ENCODE measurements at places on chromosomes 1 and 21.

- DNase-seq, result no peak
Observed at GRCh38 chr1:39321979-39322378, 117.5 kb downstream of the MACF1 start.

DNA sequence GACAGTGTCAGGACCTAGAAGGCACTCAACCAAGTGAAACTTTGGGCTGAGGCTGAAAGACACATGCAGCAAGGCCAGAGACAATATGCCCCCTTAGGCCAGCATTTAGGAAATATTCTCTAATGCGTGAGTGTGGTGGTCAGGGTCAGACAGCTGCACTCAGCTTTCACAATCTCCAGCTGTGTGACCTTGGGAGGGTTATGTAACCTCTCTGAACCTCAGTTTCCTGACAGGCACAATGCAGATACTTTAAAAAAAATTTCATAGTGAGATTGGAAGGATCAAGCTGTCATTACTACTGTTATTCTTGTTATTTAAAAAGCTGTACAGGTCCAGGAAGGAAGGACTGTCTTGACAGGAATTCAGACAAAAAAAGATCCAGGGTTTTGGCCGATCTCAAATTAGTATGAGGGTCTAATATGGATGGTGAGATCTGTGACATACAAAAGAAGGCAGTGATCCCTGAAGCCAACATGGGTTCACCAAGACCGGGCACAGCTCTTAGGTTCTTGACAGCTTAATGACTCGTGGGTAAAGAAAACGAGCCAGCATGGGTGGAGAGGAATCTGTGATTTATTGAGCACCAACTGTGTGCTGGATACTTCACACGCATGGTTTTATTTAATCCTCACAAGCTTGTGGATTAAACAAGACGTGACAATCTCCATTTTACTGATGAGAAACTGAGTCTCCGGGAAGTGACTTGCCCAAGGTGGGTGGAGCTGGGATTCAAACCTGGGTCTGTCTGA, 54.6 kb upstream of the POU3F1 start:
- DNase-seq, result no peak

- DNase-seq, result peak; percentile 42
Observed at GRCh38 chr1:23369335-23370013, at the start of gene ZNF436. Gene ZNF436 (minus strand): TSS chr1:23369836. CDS start chr1:23368005, 1,831 bp downstream.

GRCh38 chr1:5562331-5562730, 429.9 kb downstream of the NPHP4 start:
- no peak for DNase-seq

DNA sequence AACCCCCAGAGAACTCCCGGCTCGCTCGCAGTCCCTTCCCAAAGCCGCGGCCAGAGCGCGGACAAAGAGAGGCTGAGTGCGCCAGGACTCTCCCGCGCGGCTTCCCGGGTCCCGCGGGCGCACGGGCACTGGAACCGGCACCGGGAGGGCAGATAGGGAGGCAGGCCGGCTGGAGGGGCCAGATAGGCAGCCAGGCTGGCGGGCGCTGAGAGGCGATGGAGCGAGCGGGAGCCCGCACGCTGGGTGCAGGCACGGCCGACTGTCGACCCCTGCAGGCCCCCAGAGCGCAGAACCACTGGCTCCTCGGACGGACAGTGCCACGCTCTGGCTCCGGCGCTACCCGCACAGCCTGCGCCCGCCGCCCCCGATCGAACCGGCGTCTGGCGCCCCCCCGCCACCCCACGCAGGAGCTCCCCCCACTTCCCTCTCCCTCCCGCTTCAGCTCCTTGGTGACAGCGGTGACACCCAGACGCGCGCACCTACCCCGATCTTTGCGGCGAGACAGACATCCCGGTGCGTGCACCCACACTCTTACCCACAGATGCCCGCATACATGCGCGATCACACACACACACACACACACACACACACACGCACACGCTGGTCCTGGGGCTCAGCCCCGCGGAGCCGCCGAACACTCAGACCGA, 534 bp downstream of the SLC6A9 start:
- peak; percentile 61 for DNase-seq

- no peak for DNase-seq
Observed at GRCh38 chr21:20258542-20258941, 739.7 kb upstream of the NCAM2 start.

GRCh38 chr1:161192476-161193465, 6.1 kb downstream of the ADAMTS4 start:
- DNase-seq, result peak; percentile 81

DNA sequence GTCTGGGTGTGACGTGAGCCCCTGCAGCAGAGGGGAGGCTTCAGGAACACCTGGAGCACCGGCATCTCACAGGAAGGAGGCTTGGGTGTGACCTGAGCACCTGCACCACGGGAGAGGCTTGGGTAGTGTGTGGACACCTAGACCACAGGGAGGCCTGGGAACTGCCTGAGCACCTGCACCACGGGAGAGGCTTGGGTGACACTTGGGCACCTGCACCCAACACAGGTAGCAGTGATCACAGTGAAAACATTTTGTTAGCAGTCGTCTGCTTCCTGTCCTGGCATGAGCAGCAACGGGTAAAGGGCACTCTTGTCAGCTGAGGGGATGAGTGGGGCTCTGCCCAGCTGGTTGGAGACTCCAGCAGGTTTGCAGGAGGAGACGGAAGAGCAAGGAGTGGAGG, 22.4 kb downstream of the LRRC3 start:
- DNase-seq, result no peak

- DNase-seq, result no peak
Observed at GRCh38 chr1:54741531-54741930, 22.8 kb downstream of the PARS2 start.

GRCh38 chr1:165631342-165632151, 513 bp downstream of the MGST3 start:
- peak; percentile 81 for DNase-seq

DNA sequence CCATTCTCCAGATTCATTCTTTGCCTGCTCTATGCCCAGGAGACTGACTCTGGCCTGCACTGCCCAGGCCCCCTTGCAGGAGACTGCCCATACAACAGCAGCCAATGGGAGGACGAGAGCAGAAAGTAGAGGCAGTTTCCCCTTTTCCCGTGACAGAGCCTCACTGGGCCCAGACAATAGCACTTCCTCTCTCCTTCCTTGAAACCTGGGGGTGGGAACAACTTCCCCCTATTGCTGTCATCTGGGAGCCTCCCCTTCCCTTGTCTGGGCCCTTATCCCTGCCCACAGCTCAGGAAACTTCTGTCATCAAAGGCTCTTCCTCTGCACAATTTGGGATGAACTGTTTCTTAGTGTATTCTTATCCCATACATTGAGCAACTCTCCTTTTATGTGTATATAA, 60.8 kb upstream of the KCNJ15 start:
- peak; percentile 16 for DNase-seq

DNA sequence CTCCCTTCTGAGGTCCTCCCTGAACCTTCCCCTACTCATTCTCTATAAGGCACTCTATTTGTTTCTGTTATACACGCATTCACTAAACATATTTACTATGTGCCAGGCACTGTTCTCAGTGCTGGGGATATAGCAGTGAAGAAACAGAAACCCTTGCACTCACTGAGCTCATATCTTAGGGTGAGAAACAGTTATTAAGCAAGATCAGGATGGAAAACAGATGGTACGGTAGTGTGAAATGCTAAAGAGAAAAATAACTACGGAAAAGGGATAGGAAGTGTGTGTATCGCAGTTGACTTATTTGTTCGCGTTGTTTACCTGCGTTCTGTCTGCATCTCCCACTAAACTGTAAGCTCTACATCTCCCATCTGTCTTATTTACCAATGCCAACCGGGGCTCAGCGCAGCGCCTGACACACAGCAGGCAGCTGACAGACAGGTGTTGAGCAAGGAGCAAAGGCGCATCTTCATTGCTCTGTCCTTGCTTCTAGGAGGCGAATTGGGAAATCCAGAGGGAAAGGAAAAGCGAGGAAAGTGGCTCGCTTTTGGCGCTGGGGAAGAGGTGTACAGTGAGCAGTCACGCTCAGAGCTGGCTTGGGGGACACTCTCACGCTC, 572 bp downstream of the CYB5RL start:
- DNase-seq, result no peak

- no peak for DNase-seq
Observed at GRCh38 chr1:234265861-234266260, 107.4 kb upstream of the COA6 start.

GRCh38 chr1:8482979-8483381, 165.1 kb downstream of the SLC45A1 start:
- peak; percentile 5 for DNase-seq

DNA sequence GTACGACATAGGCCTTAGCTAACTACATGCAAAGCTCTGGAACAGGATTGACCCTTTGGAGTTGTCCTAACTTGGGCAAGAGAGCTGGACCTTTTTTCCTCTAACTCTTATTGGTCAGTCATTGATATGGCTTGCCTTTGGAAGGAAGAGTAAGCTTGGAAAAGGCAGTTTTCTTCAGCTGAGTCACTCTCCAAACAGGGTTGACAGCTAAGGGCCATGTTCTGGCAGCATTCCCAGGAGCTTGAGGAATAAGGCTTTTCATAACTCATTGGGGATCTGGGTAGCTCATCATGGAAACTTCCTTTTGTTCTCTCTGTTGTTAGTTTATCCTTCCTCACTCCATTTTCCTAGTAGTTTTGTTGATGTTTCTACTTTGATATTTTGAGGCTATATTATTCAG, 14.5 kb upstream of the ERRFI1 start:
- DNase-seq, result peak; percentile 56

GRCh38 chr1:29264773-29265389, 28.6 kb downstream of the PTPRU start:
- peak; percentile 29 for DNase-seq

- peak; percentile 75 for DNase-seq
Observed at GRCh38 chr1:207866471-207867135, 44.3 kb downstream of the CD34 start.

GRCh38 chr1:162385280-162385623, 3.7 kb downstream of the C1orf226 start:
- no peak for DNase-seq

GRCh38 chr1:31936278-31936980, 1.7 kb downstream of the PTP4A2 start:
- DNase-seq, result peak; percentile 45

GRCh38 chr21:41217671-41218385, 49.9 kb downstream of the BACE2 start:
- DNase-seq, result no peak

GRCh38 chr1:186775036-186775435, 53.7 kb upstream of the PLA2G4A start:
- no peak for DNase-seq

DNA sequence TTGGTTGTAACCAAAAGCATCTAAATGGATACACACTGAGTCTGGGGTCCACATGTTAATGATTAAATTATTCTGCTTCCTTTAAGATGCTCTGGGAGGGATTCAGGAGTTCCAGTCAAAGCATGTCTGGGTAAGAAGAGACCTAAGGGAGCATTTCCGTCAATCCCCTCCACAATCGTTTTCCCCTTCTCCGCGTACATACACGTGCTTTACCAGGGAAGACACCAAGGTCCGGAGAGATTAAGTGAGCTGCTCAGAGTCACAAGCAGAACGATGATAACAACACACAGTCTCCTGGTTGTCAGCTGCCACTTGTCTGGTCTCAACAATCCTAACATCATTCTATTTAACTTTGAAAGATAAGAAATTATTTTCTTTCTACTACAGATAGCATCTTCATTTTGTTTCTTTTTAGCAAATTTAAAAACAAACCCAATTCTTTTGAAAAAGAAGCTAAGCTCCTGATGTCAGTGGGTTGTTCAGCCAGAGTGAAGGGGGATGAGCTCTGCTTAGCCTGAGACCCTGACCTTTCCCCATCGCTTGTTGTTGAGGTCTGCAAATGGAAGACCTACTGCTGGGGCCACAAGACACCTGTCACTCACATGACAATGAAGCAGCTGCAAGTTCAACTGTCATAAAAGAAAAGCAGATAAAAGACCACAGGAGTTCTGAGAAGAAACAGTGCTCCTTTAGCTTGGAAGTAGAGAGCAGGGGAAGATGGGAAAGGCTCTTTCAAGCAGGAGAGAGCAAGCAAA, 4.5 kb downstream of the PAFAH2 start:
- DNase-seq, result no peak

- no peak for DNase-seq
Observed at GRCh38 chr1:201299968-201300367, 16.7 kb downstream of the PKP1 start.

DNA sequence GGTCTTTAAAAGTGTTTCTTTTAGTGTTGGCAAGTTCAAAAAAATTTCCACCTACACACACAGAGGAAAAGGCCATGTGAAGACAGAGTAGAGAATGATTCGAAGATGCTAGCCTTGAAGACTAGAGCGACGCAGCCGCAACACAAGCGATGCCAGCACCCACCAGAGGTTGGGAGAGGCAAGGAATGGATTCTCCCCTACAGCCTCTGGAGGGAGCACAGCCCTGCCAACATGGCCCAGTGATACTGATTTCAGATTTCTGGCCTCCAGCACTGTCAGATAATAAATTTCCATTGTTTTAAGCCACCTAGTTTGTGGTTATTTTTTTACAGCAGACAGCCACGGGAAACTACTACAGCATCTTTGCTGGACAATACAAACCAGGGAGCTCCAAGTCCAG, 6.9 kb upstream of the ADAR start:
- DNase-seq, result no peak

DNA sequence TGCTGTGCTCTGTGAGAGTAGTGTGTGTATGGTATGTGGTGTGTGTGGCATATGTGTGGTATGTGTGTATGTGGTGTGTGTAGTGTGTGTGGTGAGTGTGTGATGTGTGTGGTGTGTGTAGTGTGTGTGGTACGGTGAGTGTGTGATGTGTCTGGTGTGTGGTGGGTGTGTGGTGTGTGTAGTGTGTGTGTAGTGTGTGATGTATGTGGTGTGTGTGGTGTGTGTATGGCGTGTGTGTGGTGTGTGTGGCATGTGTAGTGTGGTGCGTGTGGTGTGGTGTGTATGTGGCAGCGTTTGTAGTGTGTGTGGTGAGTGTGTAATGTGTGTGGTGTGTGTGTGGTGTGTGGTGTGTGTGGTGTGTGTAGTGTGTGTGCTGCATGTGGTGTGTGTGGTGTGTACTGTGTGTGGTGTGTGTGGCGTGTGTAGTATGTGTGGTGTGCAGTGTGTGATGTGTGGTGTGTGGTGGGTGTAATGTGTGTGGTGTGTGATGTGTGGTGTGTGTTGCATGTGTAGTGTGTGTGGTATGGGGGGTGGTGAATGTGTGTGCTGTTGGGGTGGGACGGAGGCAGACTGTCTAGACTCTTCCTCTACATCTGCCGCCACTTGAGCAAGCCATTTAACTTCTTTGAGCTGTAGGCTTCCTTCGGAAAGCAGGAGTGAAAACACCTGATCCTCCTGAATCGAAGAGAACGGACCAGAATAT, 33.5 kb downstream of the GPA33 start:
- DNase-seq, result no peak

DNA sequence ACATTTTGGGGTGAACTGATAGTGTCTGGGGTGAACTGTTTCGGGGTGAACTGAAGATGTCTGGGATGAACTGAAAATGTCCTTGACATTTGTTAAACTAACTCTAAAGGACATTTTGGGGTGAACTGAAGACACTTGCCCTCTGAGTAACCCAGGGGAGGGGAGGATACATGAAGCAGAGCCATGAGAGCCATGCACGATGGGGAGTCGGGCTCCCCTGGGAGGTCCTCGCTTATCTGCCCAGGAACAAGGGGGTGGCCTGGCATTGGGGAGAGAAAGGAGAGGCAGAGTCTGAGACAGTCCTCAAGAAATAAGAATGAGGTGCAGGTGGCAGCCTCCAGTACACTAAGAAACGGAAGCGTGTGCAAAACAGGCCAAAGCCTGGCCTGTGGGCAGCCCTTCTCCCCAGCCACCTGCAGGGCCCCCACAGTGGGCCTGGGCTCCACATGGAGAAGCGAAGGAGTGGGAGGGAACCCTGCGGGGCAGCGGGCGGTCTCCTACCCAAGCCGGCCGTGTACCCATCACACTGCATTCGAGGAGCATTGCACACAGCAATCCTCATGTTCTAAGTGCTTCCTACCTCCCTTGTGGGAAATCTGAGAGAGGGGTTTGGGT, 24.2 kb downstream of the RSPH1 start:
- DNase-seq, result no peak

GRCh38 chr1:23370330-23370708, 683 bp upstream of the ZNF436 start:
- DNase-seq, result no peak

Data from lung microvascular endothelial cell (primary cell).